Right atrium auricular region (tissue), 2 donors: ENCODE measurements at places on chromosomes 13 and 19. TPM values are rescaled to one million over a fixed set of nuclear protein-coding genes. Genes with fewer than 3 reads are reported as not detected.

PTGER1 gene
- total RNA-seq = not detected

GRCh38 chr19:8532225-8532624 is 18.3 kb upstream of the ZNF414 start:
- no peaks in the 10 kb centered on the region for H3K4me1 ChIP-seq
- DNase-seq = no peak
- no peaks in the 10 kb centered on the region for H3K27me3 ChIP-seq
- no peaks in the 10 kb centered on the region for H3K36me3 ChIP-seq
- no peak overlapping the region for H3K27ac ChIP-seq

SIX5 gene
- 18.6 TPM for total RNA-seq

DNA sequence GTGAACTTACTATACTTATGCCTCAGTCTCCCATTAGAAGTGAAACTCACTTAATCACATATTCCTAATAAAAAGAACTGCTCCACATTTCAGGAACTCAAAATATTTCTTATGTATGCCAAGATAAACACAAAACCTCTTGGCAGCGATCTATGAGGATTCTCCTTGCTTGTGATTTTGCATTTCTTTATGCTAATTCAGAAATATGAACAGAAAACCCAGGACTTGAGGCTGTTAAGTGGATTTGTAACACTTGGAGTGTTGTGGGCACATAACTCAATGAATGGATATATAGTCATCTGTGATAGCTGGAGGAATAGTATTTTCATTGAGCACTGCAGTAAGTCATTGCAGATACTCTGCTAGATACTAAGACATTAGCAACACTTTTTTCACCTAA is 5.6 kb upstream of the KATNAL1 start:
- no peak for DNase-seq
- no peak overlapping the region for H3K4me3 ChIP-seq
- no peaks in the 10 kb centered on the region for H3K27me3 ChIP-seq
- no peaks in the 10 kb centered on the region for H3K36me3 ChIP-seq

GRCh38 chr13:44053208-44053607 is 173.5 kb downstream of the LACC1 start:
- no peak for DNase-seq
- H3K4me3 ChIP-seq = no peak overlapping the region
- no peaks in the 10 kb centered on the region for H3K36me3 ChIP-seq
- H3K4me1 ChIP-seq = peaks cover 19% of the 10 kb centered on the region

ZNF563 gene
- 7.6 TPM for total RNA-seq

GRCh38 chr19:55353803-55354697 is 469 bp downstream of the COX6B2 start:
- no peak for DNase-seq
- H3K4me1 ChIP-seq = no peaks in the 10 kb centered on the region
- H3K36me3 ChIP-seq = no peaks in the 10 kb centered on the region
